ENCODE measurements at places on chromosomes 1 and 21. TPM values are rescaled to one million over a fixed set of nuclear protein-coding genes. Genes with fewer than 3 reads are reported as not detected.

Gene CSF3R
- 0.28 TPM for total RNA-seq

Gene TTC39A
- total RNA-seq, result 0.74 TPM

Gene OLFM3
- total RNA-seq, result not detected

Gene LEMD1
- total RNA-seq, result not detected

Gene APCS
- not detected for total RNA-seq

Gene NHLH1
- total RNA-seq, result under 0.01 TPM

Gene TNFAIP8L2
- total RNA-seq, result not detected

Gene SERINC2
- total RNA-seq, result 5.2 TPM

Gene TM2D1
- 56.0 TPM for total RNA-seq

Gene PCP4L1
- total RNA-seq, result not detected

Gene TMEM201
- total RNA-seq, result 1.6 TPM

Gene C1orf87
- not detected for total RNA-seq

Gene LRRIQ3
- total RNA-seq, result 1.1 TPM

Gene SPRR1B
- total RNA-seq, result not detected

Gene SLC1A7
- 1.00 TPM for total RNA-seq

Gene VCAM1
- total RNA-seq, result 191 TPM

Gene LIN9
- 1.7 TPM for total RNA-seq

Gene S100A7A
- total RNA-seq, result not detected

Gene RIPK4
- total RNA-seq, result under 0.01 TPM

Gene ZBED6
- total RNA-seq, result 7.5 TPM

Gene MYBPH
- 0.14 TPM for total RNA-seq

Gene TTC34
- total RNA-seq, result under 0.01 TPM

Gene CELA3A
- not detected for total RNA-seq

Gene SHE
- total RNA-seq, result under 0.01 TPM

Gene TDRD5
- not detected for total RNA-seq

Gene LIX1L
- 15.6 TPM for total RNA-seq

Gene RGS8
- total RNA-seq, result not detected

Gene HSD3B1
- total RNA-seq, result not detected

Gene GCSAML
- not detected for total RNA-seq

Gene BARHL2
- not detected for total RNA-seq

Gene PRKAA2
- total RNA-seq, result 2.2 TPM

Gene UTS2
- total RNA-seq, result not detected

Gene CFHR4
- not detected for total RNA-seq

Measured in smooth muscle cell of bladder (primary cell).